Adipocyte (in vitro differentiated cells): ENCODE measurements at places on chromosomes 3 and 15.

DNA sequence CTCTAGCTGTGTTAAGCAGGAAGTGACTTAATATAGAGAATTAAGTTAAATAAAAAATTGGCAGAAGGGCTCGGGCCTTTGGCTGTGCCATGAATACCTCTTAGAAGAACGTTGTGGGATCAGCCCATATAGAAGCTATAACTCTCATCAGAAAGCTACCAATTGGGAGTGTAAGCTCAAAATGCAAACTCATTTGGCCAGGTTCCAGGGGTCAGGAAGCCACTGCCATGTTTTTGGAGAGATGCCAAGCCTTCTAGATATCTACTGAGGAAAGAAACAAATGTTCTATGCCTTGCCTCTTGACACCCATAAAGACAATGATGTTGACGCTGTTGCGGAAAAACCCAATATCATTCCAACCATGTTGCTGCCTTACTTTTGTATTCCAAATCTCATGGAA lies 475.2 kb upstream of the TGFBR2 start:
- DNase-seq = no peak

- no peak for DNase-seq
These were observed 56.5 kb downstream of the VPS8 start for GRCh38 chr3:184868477-184868876.

DNA sequence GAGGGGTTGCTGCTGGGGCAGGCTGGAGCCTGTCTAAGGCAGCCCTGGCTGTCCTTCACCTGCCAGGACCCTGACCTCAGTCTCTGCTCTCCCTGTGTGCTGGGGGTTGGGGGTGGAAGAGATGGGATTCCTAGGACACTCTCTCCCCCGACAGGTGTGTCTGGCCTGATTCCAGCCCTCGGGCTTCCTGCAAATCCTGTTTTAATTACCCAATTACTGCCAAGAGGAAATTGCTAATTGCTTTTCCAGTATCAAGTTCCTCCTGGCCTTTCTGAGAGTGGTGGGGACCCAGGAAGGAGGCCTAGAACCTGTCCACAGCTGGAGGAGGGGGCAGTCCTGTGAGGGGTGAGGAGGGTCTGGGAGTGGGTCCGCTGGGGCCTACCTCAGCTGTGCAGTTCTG lies 15.8 kb downstream of the PLXNA1 start:
- DNase-seq = no peak

DNA sequence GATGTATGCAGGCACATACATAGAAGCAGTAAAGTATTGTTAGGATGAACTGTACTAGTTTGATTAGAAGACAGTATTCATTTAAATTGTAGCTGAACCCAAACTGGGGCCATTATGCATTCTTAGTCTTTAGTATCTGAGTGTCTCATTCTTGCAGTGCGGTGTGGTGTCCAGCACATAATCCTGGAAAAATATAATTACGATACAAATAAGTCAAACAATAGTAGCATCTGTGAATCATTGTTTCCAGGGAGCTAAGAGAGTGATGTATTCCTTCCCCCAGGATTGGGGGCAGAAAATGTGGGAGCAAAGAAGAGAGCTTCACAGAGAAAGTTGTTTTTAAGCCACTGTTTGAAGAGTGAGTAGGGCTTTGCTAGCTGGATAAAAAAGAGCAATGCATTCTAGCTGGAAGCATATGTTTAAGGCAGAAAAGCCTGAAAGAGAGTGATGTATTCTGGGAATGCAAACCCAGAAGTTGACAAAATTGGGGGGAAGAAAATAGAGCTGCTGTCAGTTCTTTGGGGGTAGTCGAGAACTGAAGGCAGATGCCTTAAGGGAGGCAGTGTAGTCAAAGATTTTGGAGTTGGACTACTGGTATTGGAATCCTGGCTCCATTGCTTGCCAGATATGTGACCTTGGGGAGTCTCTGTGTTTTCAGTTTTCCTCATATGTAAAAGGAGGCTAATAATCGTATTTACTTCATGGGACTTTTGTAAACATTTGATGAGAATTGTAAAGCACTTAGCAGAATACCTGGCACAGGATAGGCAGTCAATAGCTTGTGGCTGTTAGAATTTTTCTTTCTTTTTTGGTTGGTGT lies 14.1 kb downstream of the SLMAP start:
- DNase-seq = no peak

GRCh38 chr3:106814231-106814630 lies 563.0 kb upstream of the CCDC54 start:
- no peak for DNase-seq

DNA sequence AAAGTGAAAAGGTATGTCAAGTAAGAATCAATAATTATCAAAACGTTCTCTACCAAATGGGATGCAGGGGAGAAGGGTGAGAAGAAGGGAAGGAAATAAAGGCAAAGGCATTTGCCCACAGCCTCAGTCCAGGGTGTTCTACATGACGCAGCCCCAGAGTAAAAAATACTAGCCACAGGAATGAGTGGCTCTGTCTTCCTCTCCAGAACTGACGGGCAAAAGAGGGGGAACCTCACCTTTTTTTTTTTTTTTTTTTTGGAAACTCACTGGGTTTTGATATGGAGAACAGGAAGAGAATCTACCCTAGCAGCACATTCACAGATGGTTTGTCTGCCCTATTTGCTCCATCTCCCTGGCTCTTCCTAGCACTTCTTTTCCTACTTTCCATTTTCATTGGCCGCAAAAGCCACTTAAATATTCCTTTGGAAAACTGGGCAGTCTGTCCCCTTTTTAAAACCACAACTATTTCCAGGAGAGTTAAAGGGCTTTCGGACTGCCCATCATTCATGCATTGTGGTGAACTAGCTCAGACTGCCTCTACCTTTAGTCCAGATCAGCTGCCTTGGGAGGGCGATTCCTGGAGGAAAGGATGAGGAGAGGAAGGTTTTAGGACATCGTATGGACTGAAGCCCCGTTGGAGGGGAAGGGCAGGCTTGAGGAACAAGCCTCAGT lies 28.2 kb downstream of the B3GNT5 start:
- no peak for DNase-seq

DNA sequence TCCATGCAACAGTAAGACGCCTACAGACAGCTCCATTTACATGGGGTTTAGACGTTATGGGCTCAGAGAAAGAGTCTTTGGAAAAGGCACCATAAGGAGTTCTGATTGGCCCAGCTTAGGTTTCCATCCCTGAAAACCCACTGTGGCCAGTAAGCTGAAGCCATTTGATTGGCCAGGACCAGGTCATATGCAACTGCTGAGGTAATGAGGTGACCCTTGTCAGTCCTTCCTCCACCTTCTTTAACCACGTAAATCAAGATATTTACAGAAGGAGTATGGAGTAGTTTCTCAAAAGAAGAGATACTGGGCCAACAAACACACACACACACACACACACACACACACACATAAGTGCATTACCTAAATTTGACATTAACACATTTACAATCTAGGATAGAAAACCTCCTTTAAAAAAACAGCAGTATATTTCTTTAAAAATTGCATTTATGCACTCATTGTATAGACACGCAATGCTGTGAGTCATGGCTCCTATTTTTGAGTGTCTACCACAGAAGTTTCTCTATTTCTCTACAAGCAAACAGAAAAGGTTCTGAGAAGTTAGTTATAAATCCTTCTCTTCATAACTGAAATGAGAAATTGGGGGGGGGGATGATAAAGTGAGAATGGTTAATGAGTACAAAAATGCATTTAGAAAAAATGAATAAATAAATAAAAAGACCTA lies 16.3 kb upstream of the MB21D2 start:
- DNase-seq = no peak

GRCh38 chr3:102748646-102749045 lies 313.8 kb downstream of the ZPLD1 start:
- no peak for DNase-seq

- DNase-seq = peak; percentile 62
These were observed 98.5 kb downstream of the LARS2 start for GRCh38 chr3:45486926-45487325.

GRCh38 chr3:41943311-41943843 lies 18.5 kb downstream of the ULK4 start:
- no peak for DNase-seq

DNA sequence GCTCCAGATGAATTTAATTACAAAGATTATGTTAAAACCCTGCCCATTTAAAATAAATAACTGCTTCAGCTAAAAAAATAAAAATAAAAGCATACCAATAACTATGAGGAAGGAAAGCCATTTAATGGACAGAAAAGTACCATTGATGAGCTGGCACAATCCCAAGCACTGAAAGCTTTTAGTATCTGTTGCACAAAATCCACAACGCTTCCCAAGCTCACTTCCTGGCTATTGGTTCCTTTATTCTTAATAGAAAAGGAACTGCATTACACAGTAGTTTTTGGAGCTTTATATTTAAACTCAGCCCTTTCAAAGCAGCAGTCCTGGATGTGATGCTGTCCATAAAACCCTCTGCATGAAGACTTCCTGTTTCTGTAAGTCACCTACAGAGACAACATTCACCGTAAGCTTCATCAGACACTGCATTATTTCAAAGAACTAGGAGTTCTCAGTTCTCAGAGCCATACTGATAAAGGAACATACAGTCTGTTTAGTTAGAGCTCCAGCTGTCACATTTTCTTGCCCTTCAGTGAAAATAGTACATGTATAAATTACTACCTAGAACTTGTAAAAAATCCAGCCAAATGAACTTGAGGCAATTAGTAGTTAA lies 81.5 kb downstream of the CSNK1G1 start:
- DNase-seq = peak; percentile 10

- DNase-seq = no peak
These were observed 212.7 kb downstream of the ALCAM start for GRCh38 chr3:105579439-105579838.

DNA sequence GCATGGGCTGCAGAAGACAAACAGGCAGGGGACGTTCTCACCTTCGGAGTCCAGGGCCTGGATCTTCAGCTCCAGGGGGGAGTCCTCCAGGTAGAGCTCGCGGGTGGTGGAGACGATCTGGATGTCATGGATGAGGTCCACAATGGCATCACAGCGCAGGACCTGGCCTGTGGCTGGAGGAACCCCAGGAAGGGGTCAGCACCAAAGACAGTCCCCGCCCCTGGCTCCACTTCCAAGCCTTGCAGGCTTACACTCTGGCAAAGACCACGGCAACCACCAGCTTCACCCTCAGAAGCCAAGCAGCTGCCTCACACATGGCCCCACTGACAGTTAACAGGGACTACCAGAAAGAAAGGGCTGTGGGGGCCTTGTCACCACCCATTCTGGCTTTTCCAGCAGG lies 22.8 kb downstream of the NUP210 start:
- no peak for DNase-seq

DNA sequence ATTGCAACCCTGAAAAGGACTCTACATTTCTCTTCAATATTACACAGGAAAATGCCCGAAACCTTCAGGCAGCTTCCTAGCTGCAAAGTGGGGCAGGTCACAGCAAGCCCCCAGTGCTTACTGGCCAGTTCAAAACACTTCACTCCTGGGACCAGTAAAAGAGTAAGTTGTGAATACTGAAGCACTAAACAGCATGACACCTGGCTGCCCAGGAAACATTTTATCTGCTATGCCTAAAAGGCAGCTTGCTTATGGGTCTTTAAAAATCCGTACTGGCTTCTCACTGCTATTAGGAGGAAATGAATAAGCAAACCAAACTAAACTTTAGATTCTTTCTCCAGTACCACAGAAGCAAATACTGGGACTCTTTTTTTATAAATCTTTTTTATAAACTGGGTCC lies 457.9 kb upstream of the ALCAM start:
- DNase-seq = no peak

DNA sequence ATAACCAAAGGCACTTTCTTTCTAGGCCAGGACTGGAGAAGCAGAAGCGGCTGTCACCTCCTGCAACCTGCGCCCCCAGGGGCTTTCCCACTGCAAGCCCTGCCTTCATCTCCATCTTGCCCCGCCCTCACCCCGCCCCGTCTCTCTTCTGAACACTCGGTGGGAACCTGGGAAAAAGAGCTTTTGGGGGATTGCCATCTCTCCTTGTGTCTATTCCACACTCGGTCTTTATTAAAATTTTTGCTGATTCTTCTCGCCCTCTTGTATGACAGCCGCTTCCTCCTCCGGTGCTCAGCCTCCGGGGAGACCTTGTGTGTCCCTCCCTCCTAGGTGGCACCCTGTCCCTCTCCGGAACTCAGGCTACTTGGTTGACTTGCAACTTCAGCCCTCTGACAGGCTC lies 41.9 kb upstream of the SPESP1 start:
- no peak for DNase-seq

DNA sequence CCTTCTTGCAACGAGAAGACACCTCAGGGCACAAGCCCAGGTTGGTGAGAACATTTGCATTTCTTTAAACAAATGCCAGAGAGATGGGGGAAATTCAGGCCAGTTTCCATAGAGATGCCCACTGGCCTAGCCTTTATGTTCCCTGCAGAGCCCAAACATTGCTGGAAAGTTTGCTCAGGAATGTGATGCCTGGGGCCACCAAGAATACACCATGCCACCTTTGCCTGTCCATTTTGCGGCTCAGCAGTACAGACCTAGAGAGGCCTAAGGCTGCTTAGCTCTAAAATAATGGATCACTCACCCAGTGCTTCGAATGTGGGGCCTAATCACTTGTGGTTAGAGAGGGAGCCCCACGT lies 210.0 kb downstream of the RPLP1 start:
- DNase-seq = no peak

- no peak for DNase-seq
These were observed 18.2 kb upstream of the AHSG start for GRCh38 chr3:186594591-186595113.

- DNase-seq = no peak
These were observed 94.1 kb downstream of the ITPR1 start for GRCh38 chr3:4587061-4587837.

DNA sequence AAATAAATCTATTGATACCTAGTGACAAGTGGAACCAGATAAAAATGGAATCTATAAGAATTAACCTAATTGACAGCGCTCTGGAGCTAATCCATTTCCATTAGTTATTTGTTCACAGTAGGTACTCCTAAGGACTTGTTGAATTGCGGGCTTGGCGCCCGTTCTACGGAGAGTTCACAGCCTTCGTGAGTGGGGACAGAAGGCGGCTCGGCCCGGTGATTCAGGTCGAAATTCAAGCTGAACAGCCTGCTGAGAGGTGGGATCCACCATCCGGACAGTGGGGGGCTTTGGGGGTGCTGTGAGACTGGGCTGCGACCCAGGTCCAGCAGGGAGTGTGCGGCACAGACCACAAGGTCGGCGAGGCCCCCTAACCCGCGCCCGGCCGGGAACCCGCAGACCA lies 779 bp upstream of the CTNNB1 start:
- DNase-seq = peak; percentile 18

GRCh38 chr3:64308931-64309330 lies 83.7 kb upstream of the PRICKLE2 start:
- no peak for DNase-seq

- no peak for DNase-seq
These were observed 360.6 kb upstream of the SGO1 start for GRCh38 chr3:20546636-20547035.

GRCh38 chr3:195800240-195800639 lies 11.5 kb downstream of the MUC4 start:
- DNase-seq = no peak

- peak; percentile 15 for DNase-seq
These were observed 330.1 kb downstream of the ARPP21 start for GRCh38 chr3:35969406-35969805.

DNA sequence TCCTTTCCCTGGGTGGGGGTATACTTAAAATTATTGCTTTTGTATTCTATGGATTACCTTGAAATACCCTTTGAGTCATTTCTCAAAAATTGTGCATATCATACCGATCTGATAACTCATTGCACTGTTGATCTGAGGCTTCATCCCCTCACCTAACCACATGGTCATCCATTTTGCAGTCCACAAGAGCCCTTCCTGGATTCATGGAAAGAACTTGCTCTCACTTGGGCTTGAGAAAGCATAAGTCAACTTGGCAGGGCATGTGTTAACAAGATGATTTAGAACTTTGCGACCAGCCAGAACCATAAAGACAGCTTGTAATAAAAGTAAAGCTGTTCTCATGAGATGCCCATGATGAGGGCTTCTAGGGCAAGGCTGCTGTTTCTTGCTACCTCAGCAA lies 22.2 kb downstream of the MME start:
- no peak for DNase-seq

GRCh38 chr15:71752604-71753289 lies 57.6 kb upstream of the NR2E3 start:
- DNase-seq = peak; percentile 83
